ENCODE measurements at places on chromosomes 4 and X.

GRCh38 chr4:30386266-30386895 is 333.8 kb upstream of the PCDH7 start:
- no peak for DNase-seq

DNA sequence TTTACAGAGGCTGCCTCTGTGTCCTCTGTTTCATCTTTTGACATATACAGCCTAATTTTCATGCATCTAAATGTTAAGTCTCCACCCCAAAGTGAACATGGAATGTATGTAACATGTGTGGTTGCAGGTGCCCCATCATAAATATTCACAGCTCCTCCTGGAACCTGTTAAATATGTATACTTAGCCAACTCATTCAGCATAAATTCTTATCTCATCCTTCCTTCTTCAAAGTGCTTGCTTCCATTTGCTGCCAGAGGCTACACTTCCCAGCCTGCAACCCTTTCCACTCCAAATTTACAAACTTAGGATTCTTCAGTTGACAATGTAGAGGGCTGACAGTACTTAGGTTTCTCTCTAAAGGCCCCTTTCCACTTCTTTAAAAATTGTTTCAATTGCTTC is 60.6 kb downstream of the F8 start:
- DNase-seq: no peak

- DNase-seq: no peak
These were observed 343.6 kb upstream of the CT83 start for GRCh38 chrX:116806288-116806802.

DNA sequence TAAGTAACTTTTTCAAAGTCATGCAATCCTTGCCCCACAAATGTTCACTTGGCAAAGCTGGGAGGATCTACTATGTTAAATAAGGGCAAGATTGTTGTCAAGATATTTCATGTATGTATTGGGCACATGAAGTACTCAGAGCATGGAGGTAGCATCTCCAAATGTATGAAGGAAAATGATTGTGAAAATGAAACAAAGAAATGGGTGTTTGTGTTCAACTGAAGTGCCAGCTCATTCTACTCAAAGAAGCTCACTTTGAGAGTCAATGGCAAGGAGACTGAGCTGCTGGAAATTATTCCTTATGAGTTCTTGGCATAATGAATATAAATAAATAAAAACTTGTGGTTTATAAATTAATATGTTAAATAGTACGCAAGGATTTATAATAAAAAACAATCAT is 124.5 kb upstream of the ARSJ start:
- no peak for DNase-seq

DNA sequence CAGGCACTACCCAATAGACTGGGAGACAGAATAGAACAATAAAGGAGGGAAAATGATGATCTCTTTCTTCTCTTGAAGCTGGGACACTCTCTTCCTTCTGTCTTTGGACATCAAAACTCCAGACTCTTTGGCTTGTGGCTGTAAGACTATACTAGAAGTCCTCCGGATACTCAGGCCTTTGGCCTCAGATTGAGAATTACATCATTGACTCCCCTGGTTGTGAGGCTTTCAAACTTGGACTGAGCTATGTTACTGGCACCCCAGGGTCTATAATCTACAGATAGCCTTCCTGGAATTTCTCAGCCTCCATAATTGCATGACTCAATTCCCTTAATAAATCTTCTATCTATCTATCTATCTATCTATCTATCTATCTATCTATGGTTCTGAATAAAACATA is 294.2 kb upstream of the CT83 start:
- DNase-seq: no peak

DNA sequence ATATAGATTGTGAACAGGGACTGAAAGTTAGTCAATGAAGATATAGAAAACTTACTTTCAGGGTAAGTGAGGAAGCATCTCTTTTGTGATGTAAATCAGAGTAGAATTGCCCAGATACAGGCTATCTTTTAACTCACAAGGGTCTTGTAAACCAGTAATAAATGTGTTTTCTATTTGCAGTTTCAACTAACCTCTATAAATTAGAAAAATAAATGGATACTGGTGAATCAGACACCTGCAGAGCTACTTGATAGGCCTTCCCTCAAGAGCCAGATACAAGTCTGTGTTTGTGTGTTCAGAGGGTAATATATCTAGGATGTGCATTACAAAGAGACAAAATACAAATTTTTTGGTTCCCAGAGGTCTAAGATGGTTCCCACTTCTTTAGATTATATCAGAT is 82.9 kb downstream of the DCLK2 start:
- DNase-seq: no peak

Data from GM12891 (cell line).